Stimulated activated CD4-positive, alpha-beta T cell treated with anti-CD3 and anti-CD28 coated beads, Interleukin-12 subunit alpha, Interleukin-12 subunit beta, amount 100 ng/mL, for 48 hours (primary cell): ENCODE measurements at places on chromosomes 5 and 9.

GRCh38 chr9:131366761-131367401 lies 27.0 kb upstream of the PRRC2B start:
- no peak for DNase-seq

DNA sequence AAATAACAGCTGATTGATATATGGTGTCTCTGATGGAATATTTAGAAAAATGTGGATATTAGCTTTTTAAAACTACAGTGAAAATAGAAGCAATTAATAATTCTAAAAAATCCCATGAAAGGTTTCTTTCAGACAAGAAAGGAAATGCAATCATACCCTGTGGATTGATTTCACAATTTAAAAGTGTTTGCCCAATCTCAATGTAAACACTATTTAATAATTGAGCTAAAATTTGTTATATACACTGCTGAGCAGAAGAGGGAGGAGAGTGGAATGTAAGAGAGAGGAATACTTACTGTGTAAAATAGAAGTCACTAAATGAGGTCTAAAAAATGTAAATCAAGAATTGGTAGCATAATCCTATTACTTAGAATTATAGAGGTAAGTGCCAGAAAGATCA lies 76.9 kb downstream of the FEM1C start:
- DNase-seq: no peak

DNA sequence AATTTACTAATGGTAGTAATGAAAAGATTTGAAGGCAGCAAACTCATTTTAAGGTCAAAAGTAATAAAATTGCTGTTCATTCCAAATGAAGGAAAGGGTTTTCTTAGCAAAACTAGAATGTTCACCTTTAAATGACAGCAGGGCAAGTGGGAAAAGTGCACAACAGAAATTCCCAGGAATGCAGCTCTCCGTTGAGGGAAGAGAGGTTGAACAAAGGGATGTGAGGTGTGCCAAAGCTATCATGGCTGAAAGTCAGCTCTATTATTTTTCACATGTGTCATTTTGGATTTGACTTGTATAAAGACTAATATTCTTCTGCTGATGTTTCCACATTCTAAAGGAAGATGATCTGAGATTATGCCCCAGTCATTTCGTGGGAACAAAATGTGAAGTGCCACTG lies 51.6 kb downstream of the TEK start:
- no peak for DNase-seq

GRCh38 chr9:35660966-35661415 lies 2.9 kb downstream of the CCDC107 start:
- no peak for DNase-seq

DNA sequence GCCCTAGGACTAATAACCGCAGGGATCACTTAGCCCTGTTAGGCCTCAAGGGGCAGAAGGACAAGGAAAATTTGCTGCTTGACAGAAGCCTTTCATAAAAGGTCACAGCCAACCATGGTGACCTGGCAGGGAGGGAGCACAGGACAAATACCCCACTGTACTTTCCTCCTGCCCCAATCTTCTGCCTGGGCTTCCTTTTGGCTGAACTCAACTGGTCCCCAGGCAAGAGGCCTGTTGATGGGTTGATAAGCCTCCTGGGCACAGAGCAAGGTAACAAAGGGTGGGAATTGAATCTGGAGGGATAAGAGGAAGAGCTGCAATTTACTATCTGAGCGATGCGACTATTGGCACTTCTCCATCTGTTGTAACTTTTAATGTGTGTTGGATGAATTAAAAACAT lies 392.9 kb downstream of the RASEF start:
- no peak for DNase-seq

- DNase-seq: no peak
These were observed 132.8 kb upstream of the RAI14 start for GRCh38 chr5:34523387-34523726.
